ENCODE measurements at places on chromosomes 16 and 17.

DNA sequence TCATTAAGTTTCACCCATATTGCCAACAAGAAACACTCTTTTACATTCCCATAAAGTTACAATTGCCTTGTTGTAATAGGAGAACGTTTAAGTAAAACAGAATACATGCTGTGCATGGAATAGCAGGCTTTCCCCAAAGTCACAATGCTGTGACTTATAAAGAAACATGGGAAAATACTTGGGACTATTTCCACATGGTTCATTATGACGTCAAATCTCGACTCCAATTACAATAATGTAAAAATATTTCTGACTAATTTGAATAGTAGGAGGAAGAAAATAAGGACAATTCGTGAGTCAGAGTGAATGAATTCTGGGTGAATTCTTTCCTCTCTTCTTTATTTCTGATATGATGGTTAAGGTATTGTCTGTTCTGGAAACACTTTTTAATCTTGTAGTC lies 52.8 kb downstream of the CDH11 start:
- DNase-seq: no peak

GRCh38 chr16:66300501-66300900 lies 66.0 kb upstream of the CDH5 start:
- DNase-seq: no peak

DNA sequence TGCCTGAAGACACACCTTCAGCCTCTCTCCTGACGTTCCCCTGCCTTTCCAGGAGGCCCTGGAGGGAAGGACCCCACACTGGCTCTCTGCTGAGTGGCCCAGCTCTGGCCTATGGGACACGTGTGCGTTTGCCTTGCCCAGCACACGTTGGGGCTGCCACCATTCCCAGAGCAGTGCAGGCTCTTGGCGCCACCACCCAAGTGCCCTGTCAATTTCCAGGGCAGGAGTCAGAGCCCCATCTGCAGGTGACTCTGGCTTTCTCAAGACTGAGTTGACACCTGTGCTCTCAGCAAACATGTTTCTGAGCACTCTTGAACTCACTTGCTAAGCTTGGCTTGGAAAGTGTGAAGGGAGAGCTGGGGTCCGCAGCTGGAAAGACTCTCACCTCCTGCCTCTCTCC lies 4.7 kb upstream of the IRF8 start:
- DNase-seq: no peak

DNA sequence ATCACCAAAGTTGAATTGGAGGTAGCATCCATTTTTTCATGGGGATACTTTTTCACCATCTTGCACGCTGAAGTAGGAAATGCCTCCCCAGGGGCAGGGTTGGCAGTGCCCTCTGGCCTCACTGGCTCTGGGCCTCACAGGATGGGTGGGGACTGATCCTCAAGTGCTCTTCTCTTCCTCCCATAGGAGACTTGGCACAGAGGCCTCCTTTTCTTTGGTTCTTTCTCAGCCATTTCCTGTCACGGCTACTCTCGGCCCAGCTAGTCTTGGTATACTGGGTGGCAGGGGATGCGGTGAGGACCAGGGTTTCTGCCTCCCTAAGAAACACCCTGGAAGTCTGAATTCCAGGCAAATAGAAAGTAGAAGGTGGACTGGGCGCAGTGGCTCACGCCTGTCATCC lies 58.2 kb downstream of the PECAM1 start:
- no peak for DNase-seq

GRCh38 chr16:80253741-80254140 lies 287.1 kb upstream of the DYNLRB2 start:
- no peak for DNase-seq

- no peak for DNase-seq
These were observed 13.9 kb upstream of the KRTAP17-1 start for GRCh38 chr17:41329279-41329948.

DNA sequence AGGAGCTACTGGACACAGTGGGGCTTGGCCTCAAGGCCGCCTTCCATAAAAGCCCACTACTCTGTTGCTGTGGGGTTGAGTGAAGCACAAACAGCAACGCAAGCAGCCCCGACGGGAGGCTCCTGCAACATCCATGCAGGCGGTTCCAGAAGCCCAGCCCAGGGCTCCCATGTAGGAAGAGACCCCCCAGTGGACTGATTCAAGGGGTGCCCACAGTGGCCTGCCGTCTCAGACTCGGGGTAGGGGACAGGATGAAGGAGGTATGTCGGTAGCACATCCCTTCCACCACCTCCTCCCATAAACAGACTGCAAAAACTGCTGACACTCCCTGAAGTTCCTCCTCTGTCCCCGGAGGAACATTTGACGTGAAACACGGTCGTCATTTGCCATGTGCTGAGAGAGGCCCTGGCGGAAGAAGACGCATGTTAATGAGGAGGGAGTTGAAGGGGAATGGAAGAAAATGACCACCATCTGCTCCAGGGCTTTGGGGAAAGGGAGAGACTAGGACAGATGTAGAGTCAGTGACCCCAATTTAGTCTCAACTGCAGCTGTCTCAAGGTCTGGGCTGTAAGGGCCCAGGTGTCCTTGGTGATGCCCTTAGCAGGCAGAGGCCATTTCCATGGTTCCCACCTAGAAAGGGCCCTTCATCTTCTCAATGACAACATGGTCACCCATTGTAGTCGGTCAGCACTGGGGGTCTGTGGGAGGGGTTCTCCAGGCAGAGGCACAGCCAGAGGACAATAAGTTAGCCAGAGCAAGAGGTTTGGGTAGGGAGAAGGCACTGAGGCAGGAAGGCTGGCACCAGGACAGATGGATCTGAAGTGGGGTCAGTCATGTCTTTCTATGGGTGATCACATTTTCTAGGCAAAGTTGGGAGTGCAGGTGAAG lies 200.6 kb downstream of the CPPED1 start:
- DNase-seq: no peak

GRCh38 chr17:57565176-57565575 lies 179.9 kb downstream of the CCDC182 start:
- no peak for DNase-seq

GRCh38 chr17:31291820-31292219 lies 5.2 kb downstream of the OMG start:
- no peak for DNase-seq

DNA sequence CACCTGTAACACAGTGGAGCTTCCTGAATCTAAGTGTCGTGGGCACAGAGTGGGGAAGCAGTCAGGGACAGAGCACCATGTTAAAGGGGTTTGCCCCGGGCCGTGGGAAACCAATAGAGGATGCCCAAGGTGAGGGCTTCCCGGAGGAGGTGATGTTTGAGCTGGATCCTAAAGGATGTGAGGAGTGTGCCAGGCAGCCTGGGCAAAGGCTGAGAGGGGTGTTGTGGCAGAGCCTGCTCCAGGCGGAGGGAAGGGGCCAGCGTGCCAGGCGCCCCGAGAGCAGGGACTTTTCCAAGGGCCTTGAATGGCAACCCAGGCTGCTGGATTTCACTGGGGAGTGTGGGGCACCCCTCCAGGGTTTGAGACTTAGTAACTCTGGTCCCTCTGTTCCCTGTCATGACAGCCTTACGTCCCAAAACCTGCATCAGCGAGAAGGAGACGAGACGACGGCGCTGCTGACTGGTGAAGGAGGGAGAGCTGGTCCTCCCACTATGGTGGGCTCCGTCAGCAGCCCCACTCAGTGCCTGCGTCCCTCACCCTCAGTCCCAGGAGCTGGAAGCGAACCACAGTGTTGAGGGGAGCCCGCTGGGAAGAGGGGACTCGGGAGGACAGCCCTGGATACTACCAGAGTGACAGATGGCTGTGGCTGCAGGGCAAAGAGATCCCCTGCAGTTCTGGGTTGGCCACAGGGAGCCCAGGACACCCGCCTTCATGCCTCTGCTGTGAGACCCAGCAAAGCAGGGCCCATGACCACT lies 228.4 kb downstream of the KATNIP start:
- no peak for DNase-seq

DNA sequence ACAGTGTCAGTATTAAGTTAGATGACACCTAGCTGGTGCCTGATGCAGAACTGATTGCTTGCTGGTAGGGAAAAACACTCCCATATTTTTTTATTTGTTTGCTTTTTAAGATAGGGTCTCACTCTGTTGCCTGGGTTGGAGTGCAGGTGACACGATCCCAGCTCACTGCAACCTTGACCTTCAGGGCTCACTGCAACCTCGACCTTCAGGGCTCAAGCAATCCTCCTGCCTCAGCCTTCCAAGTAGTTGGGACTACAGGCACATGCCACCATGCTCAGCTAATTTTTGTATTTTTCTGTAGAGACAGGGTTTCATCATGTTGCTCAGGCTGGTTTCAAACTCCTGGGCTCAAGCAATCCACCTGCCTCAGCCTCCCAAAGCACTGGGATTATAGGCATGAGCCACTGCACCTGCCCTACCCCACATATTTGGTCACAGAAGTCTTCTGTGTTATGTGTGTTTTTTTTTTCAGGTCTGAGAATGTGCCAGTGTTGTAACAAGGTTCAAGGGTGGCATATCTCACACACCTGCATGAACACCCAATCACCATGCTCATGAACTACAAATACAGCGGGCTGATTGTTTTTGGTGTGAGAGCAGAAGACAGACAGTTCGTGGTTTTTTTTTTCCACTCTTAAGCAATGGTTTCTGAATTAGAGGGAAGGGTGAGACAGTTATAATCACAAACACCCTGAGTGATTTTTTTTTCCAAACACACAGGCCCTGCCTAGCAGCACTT lies 22.8 kb downstream of the SPAG9 start:
- DNase-seq: no peak

GRCh38 chr17:28065706-28066105 lies 23.2 kb downstream of the NLK start:
- DNase-seq: no peak

DNA sequence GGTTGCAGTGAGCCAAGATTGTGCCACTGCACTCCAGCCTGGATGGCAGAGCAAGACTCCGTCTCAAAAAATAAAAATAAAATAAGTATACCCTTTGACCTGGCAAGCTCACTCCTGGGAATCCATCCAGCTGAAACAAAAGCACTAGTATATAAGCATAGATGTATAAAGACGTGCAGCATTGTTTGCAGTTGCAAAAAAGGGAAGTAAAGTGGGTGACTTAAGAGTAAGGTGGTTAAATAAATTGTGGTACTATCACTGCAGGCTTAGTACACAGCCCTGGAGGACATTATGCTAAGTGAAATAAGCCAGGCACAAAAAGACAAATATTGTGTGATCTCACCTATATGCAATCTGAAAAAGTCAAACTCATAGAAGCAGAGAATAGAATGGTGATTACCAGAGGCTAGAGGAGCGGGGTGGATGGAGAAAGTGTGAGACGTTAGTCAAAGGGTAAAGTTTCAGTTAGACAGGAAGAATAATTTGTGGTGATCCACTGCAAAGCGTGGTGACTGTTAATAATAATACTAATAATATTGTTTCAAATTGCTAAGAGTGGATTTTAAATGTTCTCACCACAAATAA lies 113.0 kb downstream of the MYO1D start:
- no peak for DNase-seq

DNA sequence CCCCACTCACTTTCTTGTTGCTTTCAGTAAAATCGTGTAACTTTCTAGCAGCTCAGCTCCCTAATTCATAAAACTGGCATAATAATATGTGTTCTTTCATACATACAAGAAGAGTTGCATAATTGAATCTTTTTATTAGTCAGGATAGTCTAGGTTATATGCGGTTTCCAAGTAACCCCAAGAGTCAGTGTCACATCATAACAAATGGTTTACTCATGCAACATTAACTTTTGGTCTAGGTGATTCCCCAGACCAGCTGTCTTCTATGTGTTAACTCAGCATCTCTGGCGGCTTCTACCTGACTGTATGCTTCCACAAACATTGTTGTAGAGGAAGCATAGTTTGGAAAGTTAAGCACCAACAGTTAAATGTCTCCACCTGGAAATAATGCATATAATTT lies 1000.4 kb downstream of the CDH11 start:
- DNase-seq: no peak

- no peak for DNase-seq
These were observed 4.6 kb upstream of the GHDC start for GRCh38 chr17:42198897-42199296.

GRCh38 chr17:251531-251930 lies 70.1 kb upstream of the DOC2B start:
- no peak for DNase-seq

- no peak for DNase-seq
These were observed 341.0 kb upstream of the TNRC6C start for GRCh38 chr17:77617516-77617915.

- DNase-seq: no peak
These were observed 8.1 kb downstream of the CLTC start for GRCh38 chr17:59627770-59628171.

- DNase-seq: no peak
These were observed 34.2 kb downstream of the CFAP20 start for GRCh38 chr16:58094791-58095574.

DNA sequence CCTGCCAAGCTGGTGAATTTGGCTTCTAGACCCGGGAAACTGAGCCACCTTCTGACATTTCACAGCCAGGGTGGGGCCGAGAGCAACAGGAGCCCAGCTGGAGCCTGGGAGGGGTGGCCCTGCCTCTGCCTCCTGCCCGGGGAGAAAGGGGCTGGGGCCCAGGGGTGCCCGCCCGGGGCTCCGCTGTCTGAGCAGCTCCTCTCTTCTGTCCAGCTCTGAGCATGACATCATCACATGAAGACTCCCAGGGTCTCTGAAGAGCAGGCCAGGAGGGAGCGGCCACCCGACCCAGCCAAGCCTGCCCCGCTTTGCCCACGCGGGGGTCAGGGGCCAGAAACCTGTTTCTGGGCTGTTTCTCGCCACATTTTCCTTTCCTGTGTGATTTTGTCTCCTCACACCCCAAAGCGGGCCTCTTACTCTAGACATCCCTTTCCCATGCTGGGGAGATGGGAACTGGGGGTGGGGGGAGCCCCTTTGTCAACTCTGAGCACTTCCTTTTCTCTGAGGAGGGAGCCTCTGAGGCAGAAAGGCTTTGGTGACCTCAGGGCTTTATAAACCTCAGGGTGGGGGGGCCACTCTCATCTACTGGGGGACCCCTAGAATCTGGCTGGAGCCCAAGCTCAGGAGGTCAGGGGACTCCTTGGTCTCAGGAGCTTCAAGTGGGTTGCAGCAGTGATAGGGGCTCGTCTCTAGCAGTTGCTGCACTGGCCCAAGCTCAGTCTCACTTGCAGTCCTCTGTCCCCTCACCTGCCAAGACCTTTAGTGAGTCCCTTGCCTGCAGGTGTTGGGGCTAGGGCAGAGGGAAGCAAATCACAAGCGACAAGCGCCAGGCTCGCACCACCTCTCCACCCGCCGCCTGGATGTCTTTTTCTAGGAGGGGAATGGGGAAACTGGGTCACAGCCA lies 7.6 kb downstream of the UBALD2 start:
- DNase-seq: no peak

GRCh38 chr17:68719431-68719830 lies 118.3 kb upstream of the FAM20A start:
- DNase-seq: no peak

GRCh38 chr17:55770196-55770870 lies 19.5 kb downstream of the PCTP start:
- DNase-seq: no peak

GRCh38 chr17:63850401-63850800 lies 7.9 kb upstream of the SMARCD2 start:
- DNase-seq: no peak
